Sciatic nerve (tissue), 2 donors: ENCODE measurements at places on chromosomes 4 and X.

GRCh38 chr4:5836943-5837342 is 55.9 kb downstream of the CRMP1 start:
- DNase-seq, result no peak

- no peak for DNase-seq
Measured at GRCh38 chr4:113212613-113213012, 163.2 kb downstream of the ANK2 start.

DNA sequence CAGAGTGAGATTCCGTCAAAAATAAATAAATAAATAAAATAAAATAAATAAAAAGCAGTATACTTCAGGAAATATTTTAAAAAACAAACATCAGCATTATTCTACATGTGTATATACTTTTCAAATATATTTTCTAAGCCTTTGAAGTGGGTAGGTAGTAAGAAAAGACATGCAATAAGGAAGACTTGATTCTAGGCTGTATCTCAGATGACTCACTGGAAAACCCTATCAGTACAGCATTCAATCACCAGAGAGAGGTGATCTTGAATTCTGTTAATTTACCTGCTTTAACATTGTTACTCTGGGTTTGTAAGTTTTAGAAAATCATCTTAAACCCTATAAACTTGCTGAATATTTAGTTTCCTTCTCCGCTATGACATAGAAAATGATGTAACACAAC is 106.6 kb upstream of the NAP1L5 start:
- no peak for DNase-seq

GRCh38 chr4:176270669-176271068 is 1.6 kb upstream of the ASB5 start:
- no peak for DNase-seq

- DNase-seq, result no peak
Measured at GRCh38 chr4:55330241-55330640, 15.8 kb upstream of the SRD5A3 start.

DNA sequence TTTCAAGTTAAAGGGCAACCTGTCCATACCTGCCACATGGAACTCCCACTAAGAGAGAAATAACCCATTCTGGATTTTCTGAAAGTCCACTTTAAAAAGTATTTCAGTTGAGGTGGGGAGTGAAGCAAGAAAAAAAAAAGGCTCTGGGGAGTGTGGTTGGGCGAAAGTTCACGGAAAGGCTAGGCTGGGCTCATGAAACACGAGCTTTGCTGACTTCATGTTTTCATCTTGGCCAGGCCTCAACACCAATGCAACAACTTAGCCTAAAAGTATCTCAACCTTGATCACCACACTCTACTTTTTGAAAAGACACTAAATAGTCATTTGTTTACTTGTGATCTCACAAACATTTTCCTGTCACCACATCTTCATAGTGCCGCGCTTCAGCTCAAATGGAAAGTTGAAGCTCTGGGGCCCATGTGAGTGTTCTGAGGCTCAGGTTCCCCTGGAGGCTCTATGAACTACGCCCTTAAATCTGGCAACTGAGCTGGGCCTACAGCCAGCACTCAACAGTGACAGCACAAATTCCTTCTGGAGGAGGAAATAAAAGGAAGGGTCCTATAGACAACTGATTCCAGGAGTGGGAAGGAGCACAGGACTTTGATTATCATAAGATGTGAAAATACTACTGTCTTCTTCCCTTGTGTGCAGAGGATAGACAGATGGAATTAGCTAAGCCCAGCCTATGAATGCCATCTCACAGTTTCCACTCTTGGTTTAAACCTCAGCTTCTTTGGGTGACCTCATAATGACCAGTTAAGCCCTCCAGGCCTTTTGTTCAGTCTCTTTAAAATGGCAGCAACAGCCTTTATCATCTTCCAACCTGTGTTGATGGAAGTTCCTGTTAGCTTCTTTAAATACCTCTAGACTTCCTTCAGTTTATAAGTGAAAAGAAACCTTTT is 5.1 kb downstream of the CD40LG start:
- no peak for DNase-seq

DNA sequence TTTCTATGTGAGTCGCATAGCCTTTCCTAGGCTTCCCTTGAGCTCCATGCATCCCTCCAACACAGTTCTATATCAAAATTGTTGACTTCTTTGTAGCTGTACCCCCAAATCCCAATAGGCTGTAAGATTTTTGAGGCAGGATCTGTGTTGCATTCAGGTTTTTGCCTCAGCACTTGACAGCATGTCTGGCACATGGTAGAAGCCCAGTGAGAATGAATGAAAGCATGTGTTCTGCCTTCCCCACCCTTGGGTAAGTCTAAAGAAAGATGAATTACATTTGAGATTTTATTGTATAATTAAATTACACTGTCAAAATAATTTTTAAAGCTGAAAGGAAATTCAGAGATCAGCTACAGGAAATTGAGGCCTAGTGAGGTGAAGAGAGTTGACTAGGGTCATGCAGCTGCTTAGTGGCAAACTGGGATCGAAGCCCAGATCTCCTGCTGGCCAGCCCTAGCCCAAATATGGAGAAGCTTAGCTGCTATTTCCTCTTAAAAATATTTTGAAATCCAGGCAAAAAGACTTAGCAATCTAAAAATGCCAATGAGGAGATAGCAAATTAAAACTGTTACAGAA is 122.5 kb downstream of the SPATA18 start:
- DNase-seq, result peak; percentile 79

DNA sequence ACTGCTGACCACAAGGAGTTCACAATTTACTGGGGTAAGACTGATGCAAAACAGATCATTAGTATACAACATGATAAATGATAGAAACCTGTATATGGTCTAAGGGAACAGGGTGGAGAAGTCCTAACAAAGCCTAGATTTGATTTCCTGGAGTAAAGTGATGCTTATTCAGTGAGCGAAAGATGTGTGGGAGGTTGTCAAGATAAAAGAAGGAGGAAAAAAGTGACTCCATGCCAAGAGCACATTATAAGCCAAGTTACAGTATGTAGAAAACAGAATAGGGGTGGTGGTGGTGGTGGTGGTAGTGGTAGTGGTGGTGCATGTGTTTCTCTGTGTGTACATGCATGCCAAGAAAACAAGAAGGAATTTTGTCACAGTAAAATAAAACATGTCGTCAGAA is 325.2 kb downstream of the MAPK10 start:
- DNase-seq, result no peak

- DNase-seq, result no peak
Measured at GRCh38 chr4:173448608-173449379, 49.9 kb upstream of the SCRG1 start.

GRCh38 chr4:31617667-31618066 is 897.5 kb downstream of the PCDH7 start:
- DNase-seq, result no peak

- DNase-seq, result no peak
Measured at GRCh38 chr4:93529692-93530372, 298.7 kb upstream of the ATOH1 start.

- no peak for DNase-seq
Measured at GRCh38 chrX:42195506-42195905, 272.2 kb upstream of the CASK start.

DNA sequence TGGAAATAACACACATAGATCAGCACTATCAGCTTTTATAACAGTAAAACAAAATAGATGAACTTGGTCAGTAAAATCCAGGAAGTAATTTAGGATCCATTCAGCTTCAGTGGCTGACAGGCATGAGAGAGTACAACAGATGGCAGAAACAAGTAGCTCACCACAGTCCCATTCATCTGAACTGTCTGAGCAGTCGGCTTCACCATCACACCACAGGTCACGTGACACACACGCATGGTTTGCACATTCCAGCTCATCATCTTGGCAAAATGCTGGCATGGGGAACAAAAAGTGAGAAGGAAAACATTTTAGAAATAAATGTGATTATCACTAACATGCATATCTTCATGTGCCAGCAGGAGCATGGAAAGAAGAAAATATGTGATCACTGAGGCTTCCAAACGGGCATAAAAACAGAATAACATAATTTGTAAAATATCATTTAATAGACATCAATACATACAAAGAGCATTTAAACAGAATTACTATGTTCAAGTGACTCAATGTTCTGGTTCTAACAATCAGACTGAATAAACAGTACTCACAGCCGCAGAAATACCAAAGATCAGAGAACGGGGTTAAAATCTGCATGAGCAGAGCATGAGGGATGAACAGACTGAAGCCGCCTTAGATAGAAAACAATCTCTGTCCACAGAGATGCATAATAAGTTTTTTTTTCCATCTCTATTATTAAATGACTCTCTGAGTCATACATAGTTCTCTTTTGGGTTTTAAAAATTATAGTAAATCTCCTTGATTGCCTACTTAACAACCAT is 158.1 kb downstream of the ATP10D start:
- DNase-seq, result no peak

DNA sequence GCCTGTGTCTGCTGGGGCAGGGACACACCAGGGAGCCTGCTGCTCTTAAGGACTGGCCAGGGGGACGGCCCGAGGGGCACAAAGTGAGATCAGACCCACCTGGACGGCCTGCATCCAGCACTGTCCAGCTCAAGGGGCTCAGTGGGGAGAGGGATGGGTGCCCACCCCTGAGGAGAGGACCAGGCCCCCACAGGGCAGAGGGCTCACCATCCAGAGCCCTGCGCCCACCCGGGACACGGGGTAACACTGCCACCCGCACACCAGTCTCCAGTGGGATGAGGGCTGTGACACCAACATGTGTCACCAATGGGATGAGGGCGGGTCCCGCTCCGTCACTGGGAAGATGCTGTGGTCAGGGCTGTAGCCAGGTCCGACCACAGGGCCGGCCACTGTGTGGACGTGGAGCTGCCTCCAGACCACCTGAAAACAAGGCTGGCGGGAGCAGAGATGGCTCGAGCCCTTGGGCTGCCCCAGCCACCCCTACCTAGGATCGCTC is 13.2 kb downstream of the DGKQ start:
- DNase-seq, result no peak

GRCh38 chr4:19025031-19025430 is 1003.5 kb upstream of the LCORL start:
- no peak for DNase-seq

DNA sequence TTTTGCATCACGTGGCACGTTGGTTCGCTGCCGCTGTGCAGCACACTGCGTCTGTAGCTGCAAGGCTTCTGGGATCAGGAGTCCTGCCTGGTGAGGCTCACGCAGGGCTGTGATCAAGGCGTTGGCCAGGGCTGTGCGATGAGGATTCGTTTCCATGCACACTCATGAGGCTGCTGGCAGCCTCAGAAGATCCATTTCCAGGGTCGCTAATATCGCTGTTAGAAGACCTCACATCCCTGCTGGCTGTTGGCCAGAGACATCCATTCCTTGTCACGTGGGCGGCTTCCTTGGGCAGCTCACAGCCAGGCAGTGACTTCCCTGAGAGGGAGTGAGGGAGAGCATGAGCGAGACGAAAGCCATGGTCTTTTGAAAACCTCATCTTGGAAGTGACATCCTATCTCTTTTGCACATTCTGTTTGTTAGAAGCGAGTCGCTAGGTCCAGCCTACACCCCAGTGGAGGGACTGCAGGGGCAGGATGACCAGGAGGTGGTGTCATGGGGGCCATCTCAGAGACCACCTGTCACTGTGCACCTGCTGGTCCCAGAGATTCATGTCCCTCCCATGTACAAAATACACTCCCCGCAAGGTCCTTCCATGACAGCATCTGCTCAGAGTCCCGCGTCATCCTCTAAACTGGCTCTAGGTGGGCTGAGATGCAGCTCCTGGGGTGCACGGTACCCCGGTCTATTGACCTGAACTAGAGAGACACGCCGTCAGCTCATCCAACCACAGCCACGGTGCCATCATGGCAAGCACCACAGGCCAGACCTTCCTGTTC is 12.2 kb downstream of the RGS12 start:
- peak; percentile 67 for DNase-seq

GRCh38 chr4:11529625-11530201 is 101.0 kb upstream of the HS3ST1 start:
- DNase-seq, result no peak

- no peak for DNase-seq
Measured at GRCh38 chr4:173990126-173990868, 293.2 kb downstream of the FBXO8 start.

GRCh38 chr4:151649479-151649878 is 111.3 kb downstream of the GATB start:
- DNase-seq, result no peak

GRCh38 chr4:130238121-130238520 is 1142.2 kb downstream of the C4orf33 start:
- no peak for DNase-seq

DNA sequence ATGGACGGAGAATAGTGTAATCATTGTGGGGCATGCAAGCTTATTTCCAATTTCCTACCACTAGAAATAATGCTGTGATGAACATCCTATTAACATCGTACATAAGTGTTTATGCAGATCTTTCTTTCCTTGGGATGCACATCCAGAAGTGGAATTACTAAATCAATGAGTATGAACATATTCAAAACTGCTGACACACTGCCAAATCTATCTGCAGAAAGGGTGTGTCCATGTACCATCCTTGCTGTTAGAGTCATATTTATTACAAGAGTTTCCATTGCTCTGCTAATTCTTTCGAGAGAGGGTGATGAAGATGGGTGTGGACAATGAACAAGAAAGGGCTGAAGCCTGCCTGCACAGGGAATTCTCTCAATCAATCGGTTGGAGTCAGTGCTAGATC is 82.6 kb downstream of the GPC4 start:
- DNase-seq, result no peak

GRCh38 chr4:117968606-117969005 is 65.7 kb upstream of the NDST3 start:
- no peak for DNase-seq

- DNase-seq, result no peak
Measured at GRCh38 chrX:15525664-15526416, 25.2 kb downstream of the BMX start.

- no peak for DNase-seq
Measured at GRCh38 chr4:48138936-48139335, 4.9 kb upstream of the TXK start.

DNA sequence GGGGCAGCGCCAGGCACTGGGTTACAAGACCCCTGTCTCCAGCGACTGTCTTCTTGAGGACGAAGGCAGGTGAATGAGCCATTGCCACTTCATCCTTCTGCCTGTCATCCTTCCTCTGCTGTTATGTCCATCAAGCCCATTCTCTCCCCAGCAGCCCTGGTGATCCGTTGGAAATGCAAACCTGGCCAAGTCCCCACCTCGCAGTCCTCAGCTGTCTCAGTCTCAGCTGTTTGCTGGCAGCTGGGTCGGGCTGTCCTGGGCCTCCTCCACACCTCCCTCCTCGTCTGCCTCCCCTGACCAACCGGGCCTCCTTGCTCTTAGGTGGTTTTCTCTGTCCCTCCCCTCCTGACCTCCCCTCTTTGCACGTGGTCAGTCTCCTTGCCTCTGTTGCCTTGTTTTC is 38.0 kb downstream of the PTTG2 start:
- no peak for DNase-seq

DNA sequence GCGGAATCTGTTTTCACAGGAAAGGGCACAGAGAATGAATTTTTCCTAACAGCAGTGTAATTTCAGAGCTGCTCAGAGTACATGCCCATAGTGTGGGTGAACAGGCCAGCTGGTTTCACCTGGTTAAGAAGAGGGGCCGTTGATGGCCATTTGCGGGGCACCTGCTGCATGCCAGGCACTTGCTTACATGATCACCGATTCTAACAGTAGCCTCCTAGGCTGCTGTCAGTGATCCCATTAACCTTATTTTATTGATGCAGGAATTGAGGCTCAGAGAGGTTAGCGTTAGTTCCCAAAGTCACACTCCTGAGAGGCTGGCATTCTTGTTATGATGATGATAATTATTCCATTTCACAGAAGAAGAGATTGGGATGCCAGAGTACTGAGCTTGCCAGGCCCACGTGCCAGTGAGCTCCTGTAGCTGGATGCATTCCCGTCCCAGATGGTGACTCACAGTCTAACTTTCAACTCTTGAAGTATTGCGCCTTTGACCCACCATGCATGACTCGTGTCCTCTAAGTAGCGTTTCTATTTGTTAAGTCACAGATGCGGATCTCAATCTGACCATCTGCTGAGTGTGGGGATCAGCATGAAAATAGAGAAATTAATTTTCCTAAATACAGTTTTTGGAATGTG is 76.5 kb downstream of the PSAPL1 start:
- no peak for DNase-seq
